ENCODE measurements at places on chromosomes 2 and 18. TPM values are rescaled to one million over a fixed set of nuclear protein-coding genes. Genes with fewer than 3 reads are reported as not detected.

DNA sequence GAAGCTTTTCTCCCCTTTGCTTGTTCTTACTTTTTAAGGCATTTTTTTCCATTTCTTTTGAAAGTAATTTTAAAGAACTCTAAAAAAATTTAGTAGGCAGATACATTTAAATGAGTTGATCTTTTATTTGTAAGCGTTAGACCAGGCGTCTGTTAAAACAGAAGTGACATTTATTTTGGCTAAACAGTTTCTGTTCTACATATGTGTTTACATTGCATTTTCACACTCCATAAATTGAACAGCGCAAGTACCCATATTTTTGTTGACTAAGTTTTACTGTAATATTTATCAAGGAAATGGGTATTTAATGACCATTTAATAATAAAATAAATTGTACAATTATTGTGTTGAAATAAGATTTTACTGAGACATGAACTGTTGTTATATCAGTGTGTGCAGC is 21.9 kb downstream of the PPM1B start:
- DNase-seq, result peak; percentile 21

GRCh38 chr18:77068321-77069312 is 64.0 kb downstream of the MBP start:
- no peak for DNase-seq

G6PC2 gene
- not detected for total RNA-seq

DNA sequence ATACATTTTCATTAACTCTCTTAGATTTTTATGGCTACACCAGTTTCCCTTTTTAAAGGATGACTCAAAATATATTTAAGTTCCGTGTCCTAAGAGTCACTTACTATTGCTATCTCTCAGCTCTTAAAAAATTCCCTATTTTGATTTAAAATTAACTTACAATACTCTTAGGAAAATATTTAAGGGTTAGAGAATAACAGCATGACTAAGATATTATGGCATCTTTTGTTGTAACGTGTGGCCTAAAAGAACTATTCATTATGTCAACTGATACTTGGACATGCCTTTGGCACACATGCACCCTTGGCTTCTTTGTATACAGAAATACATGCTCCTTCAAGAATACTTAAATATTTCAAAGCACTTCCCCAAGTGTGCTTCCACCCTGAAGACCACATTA is 42.3 kb downstream of the SCN3A start:
- DNase-seq, result no peak

PELI1 gene
- 37.5 TPM for total RNA-seq

GRCh38 chr2:85540133-85540648 is 1.2 kb downstream of the MAT2A start:
- DNase-seq, result no peak

DQX1 gene
- total RNA-seq, result 0.24 TPM

MTLN gene
- total RNA-seq, result 57.0 TPM

GRCh38 chr2:63741884-63742579 is 99.7 kb upstream of the UGP2 start:
- no peak for DNase-seq

All from left lung (tissue), 14 donors.